ENCODE measurements at places on chromosomes 4 and X.
A peak's percentile ranks its signal among the peaks of the same experiment; 100 is the strongest.

DNA sequence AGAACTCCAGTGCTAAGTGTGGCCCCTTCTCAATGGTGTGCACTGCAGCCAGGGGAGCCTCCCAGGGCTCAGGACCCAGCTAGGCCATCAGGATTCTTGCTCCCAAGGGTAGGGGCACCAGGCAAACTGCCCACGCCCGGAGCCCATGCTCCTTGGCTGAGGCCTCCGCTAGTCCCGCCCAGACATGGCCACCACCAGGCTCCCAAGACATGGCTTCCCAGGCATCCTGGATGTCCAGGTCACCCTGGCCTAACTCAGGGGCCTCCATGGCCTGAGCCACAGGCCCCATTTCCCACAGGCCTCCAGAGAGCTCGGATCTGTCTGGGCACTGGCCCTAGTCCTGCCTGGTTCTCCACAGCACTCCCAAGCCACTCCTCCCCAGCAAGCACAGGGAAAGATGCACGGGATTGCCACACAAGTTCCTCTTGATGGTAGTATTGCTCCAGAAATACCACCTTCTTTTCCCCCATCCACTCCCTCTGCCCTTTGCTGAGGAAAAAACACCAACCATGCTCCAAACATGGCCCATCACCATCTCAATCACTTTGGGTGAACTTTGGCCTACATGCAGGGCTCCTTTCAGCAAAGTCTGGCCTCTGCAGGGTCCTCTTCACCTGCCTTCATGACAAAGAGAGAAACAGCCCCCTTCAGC lies 274.7 kb upstream of the AGTR2 start:
- no peak for DNase-seq

DNA sequence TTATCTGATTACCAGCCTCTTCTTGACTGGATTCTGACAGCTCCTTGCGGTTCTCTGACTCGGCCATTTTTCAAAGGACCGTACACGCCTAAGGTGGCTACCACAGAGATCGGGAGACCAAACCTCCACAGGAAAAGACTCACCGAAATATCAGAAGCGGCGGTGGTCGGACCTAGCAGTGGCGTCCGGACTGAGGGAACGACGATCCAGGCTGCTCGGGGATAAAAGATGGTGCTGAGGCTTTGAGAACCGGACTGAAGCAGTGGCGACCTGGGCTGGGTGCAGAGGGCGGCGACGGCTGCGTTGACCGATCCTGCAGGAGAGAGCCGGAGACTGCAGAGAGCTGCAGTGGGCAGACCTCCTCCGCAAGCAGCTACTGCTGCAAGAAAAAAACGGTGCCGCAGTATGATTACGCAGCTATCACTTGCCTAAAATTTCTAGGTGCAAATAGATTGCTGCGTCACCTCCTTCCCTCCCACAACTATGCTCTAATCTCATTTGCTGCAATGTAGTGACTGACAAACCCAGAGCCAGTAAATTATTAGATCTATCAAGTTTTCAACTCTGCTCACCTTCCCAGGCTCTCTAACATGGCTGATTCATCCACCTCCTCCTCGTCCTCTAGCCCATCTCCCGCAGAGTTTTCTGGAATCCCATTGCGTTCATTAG lies at the start of gene NAP1L2:
Gene NAP1L2 (minus strand): TSS at position 426 of the 669 bp plus-strand sequence. CDS start 359 bp downstream, at position 67.
- DNase-seq = no peak

DNA sequence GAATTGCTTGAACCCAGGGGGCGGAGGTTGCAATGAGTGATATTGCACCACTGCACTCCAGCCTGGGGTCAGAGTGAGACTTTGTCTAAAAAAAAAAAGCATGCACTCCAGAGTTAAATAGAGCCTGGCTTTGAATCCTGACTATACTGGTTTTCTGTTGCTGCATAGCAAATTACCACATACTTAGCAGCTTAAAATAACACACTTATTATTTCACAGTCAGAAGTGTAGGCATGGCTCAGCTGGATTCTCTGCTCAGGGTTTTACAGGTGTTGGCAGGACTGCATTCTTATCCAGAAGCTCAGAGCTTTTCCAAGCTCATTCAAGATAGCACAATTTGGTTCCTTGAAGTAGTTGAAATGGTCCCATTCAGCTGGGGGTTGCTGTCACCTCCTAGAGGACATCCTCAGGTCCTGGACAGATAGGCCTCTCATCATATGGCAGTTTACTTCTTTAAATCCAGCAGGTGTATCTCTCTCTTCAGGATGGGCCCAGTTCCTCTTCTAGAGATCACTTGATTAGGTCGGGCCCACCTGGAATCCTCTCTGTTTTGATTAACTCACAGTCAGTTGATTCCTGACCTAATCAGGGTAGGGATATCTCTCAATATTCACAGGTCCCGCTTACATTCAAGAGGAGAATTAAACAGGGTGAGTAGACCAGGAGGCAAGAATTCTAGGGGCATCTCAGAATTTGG lies 26.8 kb downstream of the DOCK11 start:
- DNase-seq = no peak

DNA sequence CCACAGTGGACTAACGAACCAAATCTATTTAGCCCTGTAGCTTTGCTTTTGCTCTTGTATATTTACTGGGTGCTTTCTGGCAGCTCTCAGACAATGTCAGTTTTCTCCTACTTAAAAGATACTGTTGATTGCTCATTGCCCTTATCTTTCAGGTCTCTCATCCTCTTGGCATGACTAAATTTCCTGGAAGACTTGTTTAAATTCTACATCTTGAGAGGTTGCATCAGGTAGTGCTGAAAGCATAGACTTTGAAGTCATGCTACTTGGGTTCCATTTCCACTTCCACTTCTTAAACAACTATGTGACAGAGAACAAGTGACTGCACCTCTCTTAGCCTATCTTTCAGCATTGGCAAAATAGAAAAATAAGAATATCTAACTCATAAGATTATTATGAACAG lies 8.4 kb downstream of the TDO2 start:
- DNase-seq = no peak

- peak; percentile 24 for DNase-seq
These were observed 23.3 kb downstream of the MECP2 start for GRCh38 chrX:154074199-154074598.

DNA sequence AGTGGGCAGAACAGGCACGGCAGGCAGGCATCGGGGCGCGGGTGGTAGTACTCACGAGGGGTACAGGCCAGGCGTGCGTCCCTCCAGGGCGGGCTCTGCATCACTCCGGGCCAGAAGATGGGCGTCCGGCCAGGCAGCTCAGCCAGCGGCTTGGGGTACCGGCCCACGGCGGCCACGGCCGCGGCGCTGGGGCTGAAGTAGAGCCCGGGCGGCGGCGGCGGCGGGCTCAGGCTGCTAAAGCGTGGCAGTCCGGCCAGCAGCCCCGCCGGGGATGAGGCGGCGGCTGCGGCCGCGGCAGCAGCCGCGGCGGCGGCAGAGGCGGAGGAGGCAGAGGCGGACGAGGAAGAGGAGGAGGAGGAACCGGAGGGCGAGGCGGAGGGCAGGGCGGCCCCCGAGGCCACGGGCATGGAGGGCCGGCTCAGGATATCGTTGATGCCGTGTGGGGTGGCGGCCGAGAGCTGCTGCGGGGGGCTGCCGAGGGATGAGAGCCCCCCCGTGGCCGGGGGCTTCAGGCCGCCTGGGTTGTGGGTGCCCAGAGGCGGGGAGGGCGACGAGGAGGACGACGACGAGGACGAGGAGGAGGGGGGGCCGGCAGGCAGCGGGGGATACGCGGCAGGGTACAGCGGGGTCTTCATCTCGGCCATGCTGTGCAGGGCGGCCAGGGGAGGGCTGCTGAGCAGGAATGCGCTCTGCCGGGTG lies 1.4 kb downstream of the NKX6-1 start:
- no peak for DNase-seq

DNA sequence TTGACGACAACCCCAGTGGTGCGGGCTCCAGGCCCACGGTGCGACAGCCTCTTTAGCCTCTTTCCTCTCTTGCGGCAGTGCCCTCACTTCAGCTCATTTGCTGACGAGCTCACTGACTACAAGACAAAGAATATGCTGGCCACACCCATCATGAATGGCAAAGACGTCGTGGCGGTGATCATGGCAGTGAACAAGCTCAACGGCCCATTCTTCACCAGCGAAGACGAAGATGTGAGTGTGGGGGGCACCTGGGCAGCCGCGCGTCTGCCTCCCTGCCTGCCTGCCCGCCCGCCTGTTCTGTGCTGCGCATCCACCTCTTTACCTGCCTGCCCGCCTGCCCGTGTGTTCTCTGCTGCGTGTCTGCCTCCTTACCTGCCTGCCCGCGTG lies 9.2 kb downstream of the PDE6B start:
- no peak for DNase-seq

GRCh38 chrX:135910251-135910650 lies 16.7 kb downstream of the SAGE1 start:
- no peak for DNase-seq

DNA sequence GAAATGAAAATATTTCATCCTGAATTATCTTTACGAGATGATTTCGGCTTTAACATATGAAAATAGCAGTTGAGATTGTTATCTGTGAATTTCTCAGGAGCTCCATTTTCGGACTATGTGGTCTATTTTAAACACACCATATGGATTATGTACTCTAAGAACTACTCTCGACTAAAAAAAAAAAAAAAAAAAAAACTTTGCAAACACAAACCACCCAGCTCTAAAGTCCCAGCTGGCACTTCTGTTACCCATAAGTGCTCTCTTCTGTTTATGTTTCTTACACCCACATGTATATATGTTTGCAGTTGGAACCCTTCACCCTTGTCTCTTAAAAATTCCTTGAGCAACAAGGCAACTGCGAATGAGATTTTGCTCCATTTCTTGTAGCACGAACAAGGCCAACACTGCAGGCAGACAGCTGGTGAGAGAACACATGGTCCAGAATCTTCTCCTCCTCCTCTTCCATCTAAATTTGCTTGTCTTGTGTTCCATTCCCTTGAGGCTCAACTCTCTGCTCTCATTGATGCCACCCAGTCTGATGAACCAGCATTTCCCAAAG lies 172.7 kb upstream of the HCCS start:
- no peak for DNase-seq

DNA sequence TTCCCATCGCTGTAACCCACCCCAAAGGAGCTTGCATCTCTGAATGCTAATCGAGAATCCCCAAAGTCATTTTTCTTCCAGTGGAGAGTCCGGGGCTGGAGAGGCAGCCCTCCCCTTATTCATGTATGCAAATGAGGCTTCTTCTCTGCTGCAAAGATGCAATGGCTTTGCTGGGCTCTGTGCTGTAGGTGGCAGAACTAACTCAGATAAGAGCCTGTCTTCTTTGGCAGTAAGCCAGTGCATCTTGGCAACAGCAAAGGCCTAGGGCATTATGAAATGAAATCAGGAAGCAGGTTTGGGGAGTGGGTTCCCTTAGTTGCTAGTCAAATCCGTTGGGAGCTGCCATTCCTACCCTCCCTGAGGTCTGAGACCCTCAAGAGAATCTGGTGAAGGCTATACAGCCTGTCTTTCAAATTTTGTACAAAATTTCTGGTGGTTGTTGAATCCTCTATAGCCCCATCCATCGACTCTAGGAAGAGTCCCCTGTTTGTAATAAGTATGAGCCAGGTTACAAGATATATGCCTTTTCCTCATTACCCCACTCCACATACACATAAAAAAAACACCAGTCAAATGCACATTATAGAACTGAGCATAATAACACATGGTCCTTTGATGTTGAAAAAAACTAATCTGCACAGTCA lies 290.6 kb upstream of the TAPT1 start:
- DNase-seq = peak; percentile 80

GRCh38 chr4:154942176-154942575 lies 161.1 kb downstream of the RBM46 start:
- no peak for DNase-seq

GRCh38 chrX:153537526-153538295 lies 20.3 kb downstream of the ATP2B3 start:
- no peak for DNase-seq

GRCh38 chr4:55358668-55359067 lies 12.6 kb downstream of the SRD5A3 start:
- DNase-seq = peak; percentile 85

DNA sequence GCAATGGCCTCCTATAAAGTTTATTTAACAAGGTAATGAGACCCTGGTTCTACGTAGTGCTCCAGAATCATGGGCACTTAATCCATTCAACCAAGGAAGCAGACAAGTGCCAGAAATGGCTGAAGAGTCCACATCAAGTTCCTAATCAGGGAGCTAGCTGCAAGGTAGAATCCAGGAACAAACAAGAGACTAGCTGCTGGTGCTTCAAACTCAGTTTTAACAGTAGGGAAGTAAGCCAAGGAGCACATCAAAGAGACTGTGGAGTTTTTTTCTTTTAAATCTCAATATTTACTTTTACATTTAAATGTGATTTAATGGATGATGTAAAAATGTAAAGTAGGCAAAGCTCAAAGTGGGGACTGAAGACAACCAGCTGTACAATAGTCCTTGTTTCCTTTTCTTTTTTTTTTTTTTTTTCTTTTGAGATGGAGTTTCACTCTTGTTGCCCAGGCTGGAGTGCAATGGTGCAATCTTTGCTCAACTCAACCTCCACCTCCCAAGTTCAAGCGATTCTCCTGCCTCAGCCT lies 630.4 kb downstream of the CCSER1 start:
- no peak for DNase-seq

- DNase-seq = no peak
These were observed 144.0 kb upstream of the PJA1 start for GRCh38 chrX:69309074-69309792.

GRCh38 chrX:14028473-14028872 lies 1.2 kb downstream of the GEMIN8 start:
- DNase-seq = no peak

DNA sequence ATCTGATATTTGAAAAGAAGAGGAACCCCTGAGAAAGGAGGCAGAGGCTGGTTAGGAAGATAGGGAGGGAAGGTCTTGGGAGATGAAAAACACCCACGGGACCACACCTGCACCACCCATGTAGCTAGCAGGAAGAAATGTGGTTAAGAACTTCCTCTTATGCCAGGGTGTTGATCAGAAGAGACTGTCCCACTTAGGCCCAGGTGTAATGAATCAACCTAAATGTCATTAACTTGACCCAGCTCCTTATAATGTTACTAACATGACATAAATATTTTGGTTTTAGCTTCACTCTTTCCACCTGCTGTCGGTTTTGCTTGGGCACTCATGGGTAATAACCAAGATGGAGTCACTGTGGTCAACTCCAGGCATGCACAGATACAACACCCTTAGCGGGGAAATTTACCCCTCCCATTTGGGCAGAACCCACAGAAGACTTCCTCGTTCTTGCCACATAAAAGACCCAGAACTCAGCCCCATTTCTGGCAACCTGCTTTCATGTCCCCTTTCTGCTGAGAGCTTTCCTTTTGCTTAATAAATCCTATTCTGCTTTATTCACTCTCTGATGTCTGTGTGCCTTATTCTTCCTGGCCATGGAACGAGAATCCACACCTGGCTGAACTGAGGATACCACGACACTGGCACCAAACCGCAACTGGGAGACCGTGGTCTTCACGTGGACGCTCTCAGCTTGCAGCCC lies 46.8 kb downstream of the ZNF141 start:
- DNase-seq = no peak
